CD4-positive, alpha-beta T cell treated with Interleukin-4 for 1 hour (primary cell): ENCODE measurements at places on chromosomes 7 and 10.

- no peak for DNase-seq
Measured at GRCh38 chr10:42743697-42744096, 38.9 kb upstream of the BMS1 start.

- no peak for DNase-seq
Measured at GRCh38 chr10:95401704-95402469, 111.1 kb upstream of the PDLIM1 start.

DNA sequence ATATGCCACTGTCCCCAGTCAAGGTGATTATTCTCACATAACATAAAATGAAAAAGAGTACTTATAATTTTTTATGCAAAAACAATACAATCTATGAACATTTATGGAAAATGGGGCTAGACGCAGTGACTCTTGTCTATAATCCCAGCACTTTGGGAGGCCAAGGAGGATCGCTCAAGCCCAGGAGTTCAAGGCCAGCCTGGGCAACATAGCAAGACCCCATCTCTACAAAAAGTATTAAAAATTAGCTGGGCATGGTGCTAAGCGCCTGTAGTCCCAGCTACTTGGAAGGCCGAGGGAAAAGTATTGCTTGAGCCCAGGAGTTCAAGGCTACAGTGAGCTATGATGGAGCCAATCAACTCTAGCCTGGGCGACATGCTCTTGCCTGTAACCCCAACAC lies 14.5 kb upstream of the ANAPC16 start:
- DNase-seq, result no peak

- DNase-seq, result no peak
Measured at GRCh38 chr7:155093596-155093995, 23.5 kb downstream of the HTR5A start.

DNA sequence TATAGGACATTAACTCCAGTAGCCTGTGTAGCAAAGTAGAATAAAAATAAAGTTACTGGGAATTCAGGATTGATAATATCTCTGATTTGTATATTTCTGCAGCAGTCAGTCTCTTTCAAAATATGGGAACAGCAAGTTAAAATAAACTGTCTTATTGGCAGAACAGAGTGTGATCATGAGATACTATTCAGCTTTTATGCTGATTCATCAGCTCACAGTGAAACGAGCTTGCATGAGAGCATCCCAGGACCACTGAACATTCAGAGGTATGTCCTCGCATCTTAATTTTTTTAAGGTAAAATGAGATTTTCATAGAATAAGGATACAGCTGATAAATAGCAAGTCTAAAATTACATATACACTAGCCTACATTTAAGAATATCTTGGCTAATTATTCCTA lies 282.5 kb upstream of the MYO3A start:
- no peak for DNase-seq

DNA sequence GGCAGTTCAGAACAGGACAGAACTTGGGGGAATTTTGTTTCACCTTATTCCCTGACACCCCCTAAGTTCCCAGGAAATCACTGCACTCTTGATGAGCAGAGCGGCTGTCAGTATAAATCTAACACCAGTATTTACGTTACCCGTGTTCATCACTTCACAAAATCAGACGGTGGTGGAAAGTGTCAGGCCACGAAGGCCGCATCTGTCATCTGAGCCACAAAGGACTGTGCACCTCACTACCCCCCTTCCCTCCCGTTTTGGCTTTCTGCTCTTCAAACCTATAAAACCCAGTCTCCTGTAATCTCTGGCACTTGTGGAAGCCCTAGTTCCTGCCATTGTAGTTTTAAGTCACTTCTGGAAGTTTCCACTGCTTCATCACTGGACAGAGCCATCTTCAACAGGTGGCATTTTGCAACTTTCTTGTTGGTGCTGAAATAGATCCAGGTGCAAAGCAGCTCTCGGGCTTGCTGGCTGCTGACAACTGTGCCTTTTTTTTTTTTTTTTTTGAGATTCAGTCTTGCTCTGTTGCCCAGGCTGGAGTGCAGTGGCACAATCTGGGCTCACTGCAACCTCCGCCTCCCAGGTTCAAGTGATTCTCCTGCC lies 9.5 kb downstream of the ZFAND2A start:
- no peak for DNase-seq

DNA sequence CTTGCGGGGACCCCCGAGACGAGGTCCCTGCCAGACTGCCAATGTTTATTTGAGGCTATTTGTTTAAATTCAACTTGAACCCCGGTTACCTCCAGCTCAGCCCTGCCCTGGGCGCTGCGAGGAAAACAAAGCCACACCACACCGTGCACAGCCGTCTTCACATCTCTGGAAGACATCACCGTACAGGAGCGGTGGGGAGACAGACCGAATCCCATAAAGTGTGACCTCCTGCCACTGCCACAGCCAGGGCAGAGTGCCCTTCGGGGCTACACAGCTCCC lies 40.0 kb downstream of the PRKAG2 start:
- no peak for DNase-seq

GRCh38 chr10:92384741-92385140 lies 93.8 kb downstream of the MARCHF5 start:
- no peak for DNase-seq

DNA sequence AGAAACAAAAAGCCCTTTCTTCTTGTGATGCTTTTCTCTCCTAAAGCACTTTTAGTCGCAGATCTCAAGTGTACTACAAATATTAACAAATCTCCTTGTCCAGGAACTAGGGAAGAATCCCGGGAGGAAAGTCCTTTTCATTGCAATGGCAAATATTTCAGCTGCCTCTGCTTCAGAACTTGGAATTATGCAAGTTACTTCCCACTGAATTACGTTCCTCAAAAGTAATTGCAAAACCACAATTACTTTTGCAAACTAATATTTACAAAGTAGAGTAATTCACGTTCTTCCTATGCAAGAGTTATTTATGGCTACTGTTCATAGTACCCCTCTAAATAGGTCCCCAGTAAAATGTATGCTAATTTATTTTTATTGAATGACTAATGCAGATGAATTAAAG lies 14.5 kb downstream of the PRKCQ start:
- no peak for DNase-seq

DNA sequence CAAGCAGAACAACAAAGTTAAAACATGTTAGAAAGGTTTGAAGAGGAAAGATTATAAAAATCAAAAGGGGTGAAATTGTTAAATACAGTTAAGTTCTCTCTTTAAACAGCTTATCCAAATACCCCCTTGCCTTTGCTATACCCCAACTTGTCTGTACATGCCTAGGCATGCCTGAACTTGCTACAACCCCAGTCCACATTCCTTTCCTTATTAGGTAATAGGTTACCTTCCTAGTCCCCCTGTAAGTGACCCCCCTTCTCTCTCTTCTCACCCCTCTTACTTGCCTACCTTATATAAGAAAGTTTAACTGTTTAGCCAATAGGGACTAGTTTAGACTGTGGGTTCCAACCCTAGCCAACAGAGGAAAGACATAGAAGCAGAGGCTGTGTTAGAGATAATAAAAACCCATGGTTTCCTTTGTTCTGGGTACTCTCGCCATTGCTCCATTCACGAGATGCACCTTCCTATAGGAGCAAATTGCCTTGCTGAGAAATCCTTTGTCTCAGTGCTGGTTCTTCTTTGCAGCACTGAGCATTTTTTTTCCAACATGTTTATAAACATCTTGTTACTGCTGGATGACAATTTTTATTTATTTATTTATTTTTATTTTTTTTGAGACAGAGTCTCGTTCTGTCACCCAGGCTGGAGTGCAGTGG lies 282.2 kb upstream of the GALNT17 start:
- no peak for DNase-seq

DNA sequence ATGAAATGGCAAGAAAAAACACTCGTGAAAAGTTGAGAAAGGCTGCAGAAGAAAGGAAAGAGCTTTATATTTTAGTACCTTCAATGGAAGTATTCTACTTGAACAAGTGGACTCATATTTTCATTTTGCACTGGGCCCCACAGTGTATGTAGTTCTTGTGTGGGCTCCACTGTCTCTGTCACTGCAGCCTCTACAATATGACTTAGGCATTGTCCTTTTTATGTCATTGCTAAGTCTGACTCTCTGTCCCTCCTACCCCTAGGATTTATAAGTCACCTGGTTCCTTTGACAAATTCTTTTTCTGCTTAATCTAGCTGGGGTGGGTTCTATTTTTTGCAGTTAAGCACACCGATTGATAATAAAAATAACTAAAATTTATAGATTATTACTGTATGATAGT lies 27.7 kb upstream of the SOSTDC1 start:
- DNase-seq, result no peak

DNA sequence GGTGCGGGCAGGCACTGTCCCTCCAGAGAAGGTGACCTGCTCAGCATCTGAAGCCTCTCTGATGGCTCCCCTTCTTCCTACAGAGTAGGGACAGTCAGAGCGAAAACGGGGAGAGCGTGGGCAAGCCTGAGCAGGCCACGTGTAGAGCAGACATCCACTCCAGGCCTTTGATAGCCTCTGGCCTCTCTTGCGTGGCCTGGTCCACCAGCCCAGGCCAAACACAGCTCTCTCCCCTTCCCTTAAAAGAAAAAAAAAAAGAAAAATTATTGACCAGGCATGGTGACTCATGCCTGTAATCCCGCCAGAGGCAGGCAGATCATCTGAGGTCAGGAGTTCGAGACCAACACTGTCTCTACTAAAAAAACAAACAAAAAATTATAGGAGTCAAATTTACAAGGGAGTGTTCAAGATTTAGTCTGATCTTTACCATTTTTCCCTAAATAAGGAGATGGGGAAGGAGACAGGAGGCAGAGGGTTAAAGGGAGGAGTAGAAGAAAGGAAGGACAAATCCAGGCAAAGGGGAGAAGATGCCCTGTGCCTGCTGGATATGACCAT lies 84.8 kb downstream of the PLXNA4 start:
- no peak for DNase-seq

- DNase-seq, result no peak
Measured at GRCh38 chr7:40306025-40306424, 171.2 kb downstream of the SUGCT start.

DNA sequence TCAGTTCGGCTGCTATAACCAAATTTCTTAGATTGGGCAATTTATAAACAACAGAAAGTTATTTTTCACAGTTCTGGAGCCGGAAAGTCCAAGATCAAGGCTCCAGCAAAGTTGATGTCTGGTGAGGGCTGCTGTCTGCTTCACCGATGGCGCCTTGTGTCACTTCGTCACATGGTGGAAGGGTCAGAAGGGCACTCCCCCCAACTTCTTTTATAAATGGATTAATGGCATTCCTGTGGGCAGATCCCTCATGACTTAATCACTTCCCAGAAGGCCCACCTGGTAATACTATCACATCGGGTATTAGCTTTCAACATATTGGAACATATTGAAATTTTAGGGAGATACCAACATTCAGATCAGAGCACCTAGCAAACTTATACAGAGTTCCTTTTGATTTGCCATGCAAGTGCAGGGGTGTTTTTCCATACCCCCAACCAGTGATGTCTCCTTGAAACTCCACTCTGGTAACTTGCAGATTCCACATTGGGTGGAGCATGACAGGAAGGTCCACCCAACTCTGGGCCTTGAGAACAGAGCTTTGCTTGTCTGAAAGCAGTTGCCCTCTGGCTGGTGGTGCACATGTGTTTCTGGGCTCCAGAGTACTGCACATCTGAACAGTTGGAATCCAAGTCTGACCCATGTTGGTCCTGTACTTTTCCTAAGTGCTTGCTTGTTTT lies 85.1 kb upstream of the KMT2E start:
- no peak for DNase-seq

- no peak for DNase-seq
Measured at GRCh38 chr10:3866332-3866731, 81.3 kb upstream of the KLF6 start.

DNA sequence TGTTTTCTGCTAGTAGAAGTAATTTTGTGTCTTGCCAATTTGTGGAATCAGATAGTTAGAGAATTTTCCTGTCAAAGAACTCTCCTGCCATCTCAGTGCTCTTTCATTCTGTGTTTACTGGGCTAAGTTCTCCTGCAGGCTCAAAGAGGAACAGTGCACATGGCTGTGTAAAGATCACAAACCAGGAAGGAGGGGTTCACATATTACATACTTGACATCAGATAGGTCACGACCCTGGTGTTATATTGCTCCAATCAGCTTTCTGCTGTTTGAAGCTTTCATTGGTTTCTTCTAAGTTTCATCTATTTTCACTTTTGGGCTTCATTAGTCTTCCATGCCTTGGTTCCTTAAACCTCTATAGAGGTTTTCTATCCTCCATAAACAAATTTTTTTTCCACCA lies 13.5 kb upstream of the ELMO1 start:
- no peak for DNase-seq

DNA sequence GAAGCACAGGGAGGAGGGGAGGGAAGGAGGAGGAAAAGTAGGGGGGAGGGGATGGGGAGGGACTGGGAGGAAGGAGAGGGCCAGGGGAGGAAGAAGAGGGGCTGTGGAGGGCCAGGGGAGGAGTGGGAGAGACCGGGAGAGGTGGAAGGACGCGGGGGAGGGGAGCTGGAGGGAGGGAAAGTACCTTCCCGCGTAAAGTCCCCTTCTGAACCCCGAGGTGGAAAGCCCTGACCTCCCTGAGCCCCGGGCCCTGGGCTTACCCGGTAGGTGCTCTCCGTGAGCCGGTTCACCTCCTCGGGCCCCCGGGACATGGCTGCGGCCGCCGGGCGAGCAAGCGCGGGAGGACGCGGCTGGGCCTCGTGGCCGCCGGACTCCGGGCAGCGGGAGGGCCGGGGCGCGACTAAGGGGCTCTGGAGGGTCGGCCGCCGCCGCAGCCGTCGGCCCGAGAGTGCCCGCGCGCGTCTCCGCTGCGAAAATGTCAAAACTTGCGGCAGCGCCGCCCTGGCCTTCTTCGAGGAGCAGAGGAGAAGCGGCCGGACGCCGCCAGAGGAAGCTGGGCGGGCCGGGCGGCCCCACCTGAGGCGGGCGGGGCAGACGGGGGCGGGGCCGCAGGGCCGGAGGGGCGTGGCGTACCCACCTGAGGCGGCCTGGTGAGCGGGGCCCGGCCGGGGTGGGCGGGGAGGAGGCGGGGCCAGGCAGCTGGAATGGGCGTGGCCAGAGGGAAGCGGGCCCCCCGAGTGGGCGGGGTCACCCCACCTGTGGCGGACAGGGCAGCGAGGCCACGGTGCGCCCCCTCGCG lies at the start of gene BAIAP2L1:
TSS of gene BAIAP2L1 (minus strand) at position 549 of the 799 bp plus-strand sequence. CDS start at position 311, 238 bp downstream.
- peak; percentile 89 for DNase-seq

DNA sequence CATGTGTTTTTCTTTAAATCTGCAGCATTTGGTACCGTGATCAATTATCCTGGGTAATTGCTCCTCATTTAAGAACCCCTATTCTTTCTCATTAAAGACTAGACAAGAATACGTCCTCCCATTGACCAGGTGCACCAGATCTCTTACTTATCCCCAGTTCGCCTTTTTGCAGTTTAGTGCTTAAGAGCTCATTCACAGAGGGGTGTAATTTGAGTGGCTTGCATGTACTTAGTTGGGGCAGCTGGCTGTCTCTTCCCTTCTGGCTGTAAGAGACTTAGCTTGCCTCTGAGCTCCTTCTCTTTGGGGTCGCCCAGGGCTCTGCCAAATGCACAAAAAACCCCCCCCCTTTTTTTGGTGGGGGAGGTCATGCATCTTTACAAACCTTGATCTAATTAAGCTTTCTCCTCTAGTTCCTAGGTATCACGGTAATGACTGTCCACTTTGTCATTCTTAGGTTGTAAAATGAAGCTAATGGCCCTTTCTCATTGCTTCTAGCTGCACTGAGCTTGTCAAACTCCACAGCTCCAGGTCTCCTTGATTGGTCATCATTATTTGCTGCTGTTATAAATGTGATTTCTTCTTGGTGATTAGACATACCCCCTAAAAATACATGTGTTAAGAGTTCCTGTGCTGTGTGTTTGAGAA lies 26.3 kb downstream of the GAD2 start:
- DNase-seq, result no peak
